ENCODE measurements at places on chromosomes 3 and 15.

DNA sequence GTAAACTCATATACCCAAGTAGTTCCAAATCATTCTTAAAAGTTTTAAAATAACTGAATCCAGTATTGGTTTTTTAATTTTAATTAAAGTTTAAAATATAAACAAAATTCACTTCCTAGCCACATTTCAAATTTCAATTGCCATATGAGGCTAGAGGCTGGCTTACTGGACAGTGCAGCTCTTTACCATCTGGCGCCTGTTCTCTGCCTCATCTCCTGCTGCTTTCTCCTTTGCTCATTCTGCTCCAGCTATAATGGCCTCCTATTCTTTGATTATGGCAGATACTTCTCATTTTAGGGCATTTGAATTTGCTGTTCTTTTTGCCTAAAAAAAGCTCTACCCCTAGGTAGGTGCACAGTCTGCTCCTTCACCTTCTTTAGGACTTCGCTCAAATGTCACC, 19.1 kb downstream of the ARMC8 start:
- no peak for DNase-seq

DNA sequence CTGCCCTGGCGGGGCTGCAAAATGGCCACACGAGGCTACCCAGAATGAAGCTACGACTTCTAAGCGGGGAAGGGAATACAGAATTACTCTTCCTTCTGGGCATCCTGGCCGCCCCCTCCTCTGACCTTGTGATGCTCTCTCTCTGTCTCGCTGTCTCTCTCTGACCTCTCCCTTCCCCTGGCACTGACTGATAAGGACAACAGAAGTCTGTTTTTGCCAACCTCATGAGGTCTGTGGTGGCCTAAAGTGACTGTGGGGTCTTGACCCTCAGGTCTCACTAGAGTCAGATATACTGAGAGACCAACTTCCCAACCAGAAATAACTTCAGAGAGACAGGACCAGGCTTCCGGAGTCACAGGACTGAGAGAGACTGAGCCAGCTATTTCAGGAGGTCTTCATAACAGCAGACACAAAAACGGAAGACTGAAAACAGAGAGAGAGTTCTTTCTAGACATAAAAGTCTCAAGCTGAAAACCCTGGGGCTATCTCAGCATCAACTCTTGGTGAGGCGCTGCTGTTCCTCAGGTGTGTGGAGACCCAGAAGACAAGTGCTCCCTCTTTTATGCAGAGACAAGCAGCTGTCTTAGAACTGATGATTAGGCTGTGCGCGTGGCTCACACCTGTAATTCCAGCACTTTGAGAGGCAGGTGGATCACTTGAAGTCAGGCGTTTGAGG, 38.2 kb upstream of the CFAP161 start:
- no peak for DNase-seq

DNA sequence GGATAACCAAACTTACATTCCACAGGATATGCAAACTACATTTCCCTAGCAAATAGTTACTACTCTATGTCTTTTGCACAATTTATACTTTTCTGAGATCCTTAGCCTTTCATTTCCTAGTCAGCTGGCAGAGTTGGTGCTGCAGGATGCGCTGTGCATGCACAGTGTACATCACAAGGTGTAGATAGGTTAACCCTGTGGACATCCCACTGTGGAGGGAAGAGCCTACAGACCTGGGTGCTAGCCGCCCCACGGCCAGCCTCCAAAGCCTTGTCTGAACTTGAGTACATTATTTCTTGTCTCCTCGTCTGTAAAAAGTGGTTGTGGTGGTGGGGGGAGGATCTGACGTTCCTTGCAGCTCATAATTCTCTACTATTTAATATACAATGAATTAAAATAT, 3.5 kb downstream of the TNFSF10 start:
- DNase-seq = no peak

GRCh38 chr3:139728414-139728813, 50.6 kb upstream of the NMNAT3 start:
- no peak for DNase-seq

DNA sequence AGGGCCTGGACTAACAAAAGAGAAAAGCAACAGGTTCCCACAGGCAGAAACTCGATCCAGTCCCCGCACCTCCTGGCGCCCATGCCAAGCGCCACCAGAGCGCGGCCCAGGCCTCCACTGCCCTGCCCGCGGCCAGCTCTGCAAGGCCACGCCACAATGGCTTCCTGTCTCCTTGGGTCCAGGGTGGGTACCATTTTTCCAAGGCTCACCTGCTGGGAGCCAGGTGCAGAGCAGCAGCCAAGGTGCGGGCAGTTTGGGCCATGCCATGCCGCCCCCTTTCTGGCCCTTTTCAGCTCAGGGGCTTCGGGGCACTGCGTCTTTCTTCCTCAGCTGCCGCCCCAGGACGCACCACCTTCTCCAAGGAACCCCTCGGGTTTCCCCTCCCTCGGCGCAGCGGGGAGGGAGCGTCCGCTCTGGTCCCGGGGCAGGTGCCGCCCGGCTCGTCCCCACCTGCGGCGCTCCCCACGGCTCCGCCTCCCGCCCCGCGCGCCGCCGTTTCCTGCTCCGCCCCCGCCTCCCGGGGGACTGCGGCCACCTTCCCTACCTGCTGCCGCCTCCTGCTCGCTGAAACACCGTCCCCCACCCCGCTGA, at the start of gene ILDR1:
TSS of gene ILDR1 (minus strand) at position 437 of the 591 bp plus-strand sequence. CDS start at position 267, 170 bp downstream.
- no peak for DNase-seq

GRCh38 chr15:85762039-85762755, 32.5 kb downstream of the KLHL25 start:
- DNase-seq = no peak

DNA sequence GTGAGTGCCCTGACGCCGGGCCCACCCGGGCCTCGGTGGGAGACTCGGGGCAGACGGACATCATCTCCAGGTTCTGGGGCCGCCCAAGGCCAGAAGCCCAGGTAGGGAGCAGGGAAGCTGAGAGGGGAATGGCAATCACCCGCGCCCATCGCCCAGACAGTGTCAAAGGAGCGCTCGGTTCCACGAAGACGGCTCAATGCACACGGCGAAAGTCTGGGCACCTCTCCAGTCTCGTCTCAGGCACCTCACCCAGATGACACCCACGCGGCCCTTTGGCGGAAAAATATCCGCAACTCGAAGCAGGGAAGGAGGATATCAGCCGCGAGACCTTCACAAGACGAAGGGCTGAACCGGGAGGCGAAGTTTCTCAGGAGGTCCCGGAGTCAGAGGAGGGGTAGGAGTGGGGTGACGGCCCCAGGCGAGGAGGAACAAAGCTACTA, 916 bp downstream of the IL17RD start:
- no peak for DNase-seq

GRCh38 chr3:61804782-61805181, 243.4 kb downstream of the PTPRG start:
- no peak for DNase-seq

GRCh38 chr3:189787632-189788031, 156.4 kb downstream of the TP63 start:
- no peak for DNase-seq

GRCh38 chr3:98902351-98902740, 851 bp upstream of the DCBLD2 start:
- no peak for DNase-seq

DNA sequence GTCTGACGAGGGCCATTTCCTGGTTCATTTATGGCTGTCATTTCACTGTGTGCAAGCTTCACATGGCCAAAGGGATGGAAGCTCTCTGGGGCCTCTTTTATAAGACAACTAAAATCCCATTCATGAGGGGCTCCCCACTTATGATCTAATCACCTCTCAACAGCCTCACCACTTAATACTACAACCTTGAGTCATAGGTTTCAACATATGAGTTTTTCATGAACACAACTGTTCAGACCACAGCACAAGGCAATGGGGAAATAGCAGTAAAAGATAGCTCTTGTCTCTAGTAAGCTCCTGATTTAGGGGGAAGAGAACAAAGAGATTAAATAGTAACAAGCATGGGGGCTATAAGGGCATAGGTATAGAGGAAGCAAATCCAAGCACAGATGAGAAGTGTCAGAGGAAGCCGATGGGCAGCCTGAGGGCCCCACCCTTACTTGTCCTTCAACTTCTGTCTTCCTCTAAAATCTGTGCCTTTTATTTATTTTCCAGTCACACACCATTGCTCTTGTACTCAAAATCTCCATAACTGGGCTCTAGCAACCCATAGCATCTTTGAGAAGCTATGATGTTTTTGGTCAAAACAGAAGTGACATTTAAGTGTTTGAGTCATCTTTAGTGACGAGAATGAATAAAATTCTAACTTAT, 329.1 kb downstream of the UNC13C start:
- no peak for DNase-seq

DNA sequence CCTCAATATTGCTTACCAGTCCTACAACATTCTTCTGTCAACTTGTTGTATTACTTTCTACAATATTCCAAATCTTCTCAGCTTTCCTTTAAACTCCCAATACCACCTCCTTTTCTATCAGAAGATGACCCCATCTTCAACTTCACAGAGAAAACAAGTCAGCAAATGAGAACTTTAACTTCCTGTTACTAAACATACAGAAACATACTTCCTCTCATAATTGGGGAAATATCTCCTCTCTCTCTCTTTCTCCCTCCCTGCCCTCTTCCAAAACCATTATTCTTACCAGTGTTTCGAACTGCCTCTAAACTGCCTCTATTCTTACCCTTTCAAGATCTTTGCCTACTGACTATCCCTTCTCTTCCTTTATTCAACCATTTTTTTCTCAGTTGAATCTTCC, 1.8 kb upstream of the SNAP23 start:
- DNase-seq = no peak

DNA sequence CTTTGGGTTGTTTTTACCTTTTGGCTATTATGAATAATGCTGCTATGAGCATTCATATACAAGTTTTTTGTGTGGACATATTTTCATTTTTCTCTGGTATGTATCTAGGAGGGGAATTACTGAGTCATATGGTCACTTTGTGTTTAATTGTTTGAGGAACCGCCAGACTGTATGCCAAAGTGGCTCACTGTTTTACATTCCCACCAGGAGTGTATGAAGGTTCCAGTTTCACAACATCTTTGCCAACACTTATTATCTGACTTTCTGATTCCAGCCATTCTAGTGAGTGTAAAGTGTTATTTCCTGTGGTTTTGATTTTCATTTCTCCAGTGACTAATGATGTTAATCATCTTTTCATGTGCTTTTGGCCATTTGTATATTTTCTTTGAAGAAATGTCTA, 51.8 kb downstream of the CMTM7 start:
- no peak for DNase-seq

DNA sequence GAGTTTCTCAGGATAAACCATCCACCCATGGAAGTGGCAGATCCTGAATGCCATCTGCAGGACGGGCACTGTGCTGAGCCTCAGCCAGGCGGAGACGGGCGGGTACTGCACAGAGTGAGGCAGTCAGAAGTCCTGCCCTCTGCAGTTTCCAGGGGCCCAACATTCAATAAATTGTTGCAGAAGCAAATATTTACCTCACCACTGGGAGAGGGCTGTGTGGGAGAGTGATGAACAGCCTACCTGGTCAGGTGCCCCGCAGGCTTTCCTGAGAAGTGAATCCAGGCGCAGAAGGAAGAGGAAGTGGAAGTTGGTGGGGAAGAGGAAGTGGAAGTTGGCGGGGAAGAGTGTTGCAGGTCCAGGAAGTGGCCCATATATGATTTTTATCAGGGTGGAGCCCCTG, 100.8 kb downstream of the SLCO3A1 start:
- no peak for DNase-seq

- no peak for DNase-seq
Observed at GRCh38 chr3:182485301-182485700, 308.0 kb upstream of the ATP11B start.

DNA sequence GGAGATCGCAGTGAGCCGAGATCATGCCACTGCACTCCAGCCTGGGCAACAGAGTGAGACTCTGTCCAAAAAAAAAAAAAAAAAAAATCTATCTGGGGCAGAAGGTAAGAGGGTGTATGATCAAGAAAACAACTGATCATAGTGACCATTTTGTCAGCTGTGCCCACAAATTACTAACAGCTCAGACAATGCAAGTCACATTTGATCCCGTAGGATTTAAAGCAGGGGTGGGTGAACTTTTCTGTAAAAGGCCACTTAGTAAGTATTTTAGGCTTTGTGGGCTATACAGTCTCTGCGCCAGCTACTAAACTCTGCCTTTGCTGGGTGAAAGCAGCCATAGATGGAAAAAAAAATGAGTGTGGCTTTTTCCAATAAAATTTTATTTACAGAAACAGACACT, 57.6 kb upstream of the ABI3BP start:
- no peak for DNase-seq

GRCh38 chr3:58544541-58544940, 7.6 kb upstream of the ACOX2 start:
- no peak for DNase-seq

GRCh38 chr3:41477399-41478014, 278.2 kb downstream of the CTNNB1 start:
- DNase-seq = no peak

GRCh38 chr15:100905850-100906249, 13.3 kb upstream of the LRRK1 start:
- no peak for DNase-seq

DNA sequence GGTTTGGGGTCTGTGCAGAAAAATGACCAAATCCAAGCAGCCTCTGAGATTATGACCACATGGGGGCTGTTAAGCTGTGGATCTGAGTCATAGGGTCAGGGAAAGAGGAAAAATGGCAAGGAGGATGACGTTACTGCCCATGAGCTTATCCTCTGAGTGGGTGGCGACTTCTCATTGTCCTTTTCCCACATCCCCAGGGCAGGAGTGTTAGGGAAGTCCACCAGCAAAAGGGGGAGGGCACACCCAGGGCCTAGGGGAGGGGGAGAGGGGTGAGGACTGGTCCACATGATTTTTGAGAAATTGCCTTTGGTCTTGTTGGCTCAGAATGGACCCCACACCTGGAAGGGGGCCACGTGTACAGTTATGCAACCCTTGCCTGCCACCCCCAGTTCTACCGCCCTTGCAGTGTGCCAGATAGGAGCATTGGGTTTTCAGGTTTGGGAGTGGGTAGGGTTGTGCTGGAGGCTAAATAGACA, 2.6 kb downstream of the CD276 start:
- no peak for DNase-seq

GRCh38 chr15:76470691-76471090, 134.1 kb downstream of the ISL2 start:
- DNase-seq = no peak

GRCh38 chr3:51975852-51976549, 1.1 kb downstream of the ABHD14A start:
- DNase-seq = no peak

- DNase-seq = no peak
Observed at GRCh38 chr3:56422316-56422715, 46.0 kb downstream of the ERC2 start.

DNA sequence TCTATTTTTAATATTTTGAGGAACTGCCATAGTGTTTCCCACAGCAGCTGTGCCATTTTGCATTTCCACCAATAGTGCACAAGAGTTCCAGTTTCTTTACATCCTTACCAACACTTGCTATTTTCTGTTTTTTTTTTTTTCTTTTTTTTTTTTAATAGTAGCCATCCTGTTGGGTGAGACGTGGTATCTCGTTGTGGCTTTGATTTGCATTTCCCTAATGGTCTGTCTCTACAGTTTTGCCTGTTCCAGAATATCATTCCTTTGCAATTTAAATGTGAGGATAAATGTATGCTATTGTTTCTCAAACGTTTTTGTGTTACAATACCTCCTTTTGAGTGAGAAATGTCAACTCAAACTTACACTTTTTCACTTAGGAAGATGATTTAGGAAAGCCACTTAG, 22.4 kb downstream of the RCN2 start:
- no peak for DNase-seq
